ENCODE measurements at places on chromosomes 16 and 17.

DNA sequence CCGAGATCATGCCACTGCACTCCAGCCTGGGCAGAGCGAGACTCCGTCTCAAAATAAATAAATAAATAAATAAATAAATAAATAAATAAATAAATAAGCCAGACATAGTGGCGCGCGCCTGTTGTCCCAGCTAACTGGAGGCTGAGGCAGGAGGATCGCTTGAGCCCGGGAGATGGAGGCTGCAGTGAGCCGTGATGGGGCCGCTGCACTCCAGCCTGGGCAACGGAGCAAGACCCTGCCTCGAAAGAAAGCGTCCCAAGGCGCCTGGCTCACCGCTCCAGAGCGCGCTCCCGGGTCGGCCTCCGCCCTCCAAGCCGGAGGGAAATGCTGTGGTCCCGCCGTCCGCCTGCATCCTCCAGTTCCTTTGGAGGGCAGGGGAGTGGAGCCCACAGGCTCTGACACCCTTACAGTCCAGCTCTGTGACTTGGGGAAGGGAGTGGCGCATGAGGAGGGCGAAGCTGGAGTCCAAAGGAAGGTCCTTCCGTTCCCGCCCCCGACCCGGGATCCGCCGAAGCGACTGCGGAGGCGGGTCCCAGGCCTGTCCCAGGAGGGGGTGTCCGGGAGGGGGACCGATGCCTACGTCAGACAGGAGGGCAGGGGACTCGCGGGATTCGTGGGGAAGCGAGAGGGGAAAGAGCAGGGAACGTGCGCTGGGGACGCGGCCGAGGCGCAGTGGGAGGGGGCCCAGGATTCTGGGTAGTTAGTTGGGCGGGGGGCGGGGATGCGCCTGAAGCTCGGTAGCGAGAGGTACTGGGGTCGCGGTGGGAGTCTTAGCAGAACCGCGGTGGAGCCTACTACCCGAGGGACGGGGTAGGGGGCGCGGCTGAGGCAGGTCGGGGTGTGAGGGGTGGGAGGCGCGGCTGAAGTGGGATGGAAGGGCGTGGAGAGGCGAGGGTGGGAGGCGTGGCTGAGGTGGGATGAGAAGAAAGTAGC, 8.4 kb upstream of the TRPV2 start:
- no peak for DNase-seq

DNA sequence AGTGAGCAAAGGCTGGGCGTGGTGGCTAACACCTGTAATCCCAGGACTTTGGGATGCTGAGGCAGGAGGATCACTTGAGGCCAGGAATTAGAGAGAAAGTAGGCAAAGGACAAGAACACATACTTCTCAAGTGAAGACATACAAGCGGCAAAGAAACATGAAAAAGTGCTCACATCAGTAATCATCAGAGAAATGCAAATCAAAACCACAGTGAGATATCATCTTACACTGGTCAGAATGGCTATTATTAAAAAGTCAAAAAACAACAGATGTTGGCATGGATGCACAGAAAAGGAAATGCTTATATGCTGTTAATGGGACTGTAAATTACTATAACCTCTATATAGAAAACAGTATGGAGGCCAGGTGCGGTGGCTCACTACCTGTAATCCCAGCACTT, 12.2 kb upstream of the SLX4 start:
- DNase-seq: no peak

DNA sequence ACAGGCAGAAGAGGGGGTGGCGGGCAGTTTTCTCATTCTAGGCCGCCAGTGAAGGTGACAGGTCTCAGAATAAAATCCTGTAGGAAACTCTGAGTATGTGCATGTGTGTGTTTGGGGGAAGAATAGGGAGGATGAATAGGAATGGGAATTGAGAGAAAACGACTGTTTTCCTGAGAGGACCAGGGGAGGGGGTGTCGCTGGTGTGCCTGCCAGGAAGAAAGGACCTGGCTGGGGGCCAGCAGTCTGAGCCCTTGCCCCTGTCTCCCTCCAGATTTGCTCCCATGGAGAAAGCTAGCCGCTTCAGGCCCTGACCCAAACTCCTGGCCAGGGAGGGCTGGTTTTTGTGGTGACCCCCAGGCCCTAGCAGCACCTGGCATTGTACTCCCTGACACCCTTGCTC, 14.4 kb downstream of the C17orf50 start:
- DNase-seq: no peak

DNA sequence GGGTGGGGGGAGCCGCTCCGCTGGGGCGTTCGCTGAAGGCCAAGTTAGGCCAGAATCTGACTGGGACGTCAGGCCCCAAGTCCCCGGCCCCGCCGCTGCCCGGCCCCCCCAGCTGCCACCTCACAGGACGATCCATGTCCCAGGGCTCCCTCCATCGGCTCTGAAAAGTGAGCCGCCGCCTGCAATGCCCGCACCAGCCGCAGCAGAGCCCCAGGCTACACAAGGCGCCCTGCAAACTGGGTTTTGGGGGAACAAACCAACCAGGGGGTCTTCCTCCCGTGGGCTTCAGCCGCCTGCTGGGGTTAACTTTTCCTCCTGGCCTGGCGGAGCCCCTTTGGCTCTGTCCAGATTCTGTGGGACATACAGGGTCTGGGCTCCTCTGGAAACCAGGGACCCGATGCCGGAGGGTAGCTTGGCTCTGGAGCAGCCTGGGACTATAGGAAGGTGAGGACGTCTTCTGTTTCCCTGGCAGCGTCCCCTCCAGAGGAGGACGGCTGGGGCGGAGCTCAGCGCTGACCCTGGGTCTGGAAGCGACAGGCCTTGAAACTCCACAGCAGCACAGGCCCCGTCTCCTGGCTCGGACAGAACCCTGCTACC, 835 bp downstream of the NME4 start:
- no peak for DNase-seq

GRCh38 chr16:19499006-19499405, 22.9 kb downstream of the GDE1 start:
- no peak for DNase-seq

- no peak for DNase-seq
Measured at GRCh38 chr17:13582776-13583547, 18.8 kb downstream of the HS3ST3A1 start.

GRCh38 chr17:34519282-34519681, 60.1 kb upstream of the TMEM132E start:
- no peak for DNase-seq

DNA sequence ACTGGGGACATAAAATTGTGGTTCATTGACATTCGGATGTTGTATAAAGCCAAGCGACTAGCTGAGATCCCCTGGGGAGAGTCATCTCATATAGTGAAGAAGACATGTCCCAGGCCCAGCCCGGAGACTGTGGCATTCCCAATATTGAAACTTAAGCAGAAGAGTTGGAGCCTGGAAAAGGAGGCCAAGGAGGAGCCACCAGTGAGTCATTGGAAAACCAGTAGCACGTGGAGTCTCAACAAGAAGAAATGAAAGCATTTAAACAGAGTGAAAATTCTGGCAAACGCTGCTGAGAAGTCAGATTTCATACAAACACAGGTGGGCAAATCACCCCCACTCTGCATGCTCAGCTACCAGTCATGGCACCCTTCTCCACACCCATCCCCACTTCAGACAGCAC, 9.4 kb upstream of the ELAC2 start:
- DNase-seq: no peak

GRCh38 chr16:30523768-30524574, 2.4 kb downstream of the ZNF768 start:
- no peak for DNase-seq

- no peak for DNase-seq
Measured at GRCh38 chr17:66348584-66349165, 46.3 kb downstream of the PRKCA start.

- no peak for DNase-seq
Measured at GRCh38 chr17:11644265-11645212, 46.3 kb downstream of the DNAH9 start.

DNA sequence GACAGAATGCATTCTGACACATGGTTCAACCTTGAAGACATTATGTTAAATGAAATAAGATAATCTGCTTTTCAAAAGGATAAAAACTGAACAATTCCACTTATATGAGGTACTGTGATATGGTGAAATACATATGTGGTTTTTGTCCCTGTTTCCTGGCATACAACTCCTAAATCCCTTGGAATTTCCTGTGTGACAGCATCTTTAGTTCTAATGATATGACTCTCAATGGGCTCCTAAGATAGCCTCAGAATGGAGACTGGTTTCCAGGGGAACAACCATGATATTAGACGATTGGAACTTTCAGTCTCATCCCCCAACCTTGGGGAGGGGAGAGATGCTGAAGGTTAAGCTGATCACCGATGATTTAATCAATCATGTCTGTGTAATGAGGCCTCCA, 37.7 kb upstream of the PHLPP2 start:
- DNase-seq: no peak

GRCh38 chr17:31525801-31526549, 134.5 kb downstream of the RAB11FIP4 start:
- no peak for DNase-seq

DNA sequence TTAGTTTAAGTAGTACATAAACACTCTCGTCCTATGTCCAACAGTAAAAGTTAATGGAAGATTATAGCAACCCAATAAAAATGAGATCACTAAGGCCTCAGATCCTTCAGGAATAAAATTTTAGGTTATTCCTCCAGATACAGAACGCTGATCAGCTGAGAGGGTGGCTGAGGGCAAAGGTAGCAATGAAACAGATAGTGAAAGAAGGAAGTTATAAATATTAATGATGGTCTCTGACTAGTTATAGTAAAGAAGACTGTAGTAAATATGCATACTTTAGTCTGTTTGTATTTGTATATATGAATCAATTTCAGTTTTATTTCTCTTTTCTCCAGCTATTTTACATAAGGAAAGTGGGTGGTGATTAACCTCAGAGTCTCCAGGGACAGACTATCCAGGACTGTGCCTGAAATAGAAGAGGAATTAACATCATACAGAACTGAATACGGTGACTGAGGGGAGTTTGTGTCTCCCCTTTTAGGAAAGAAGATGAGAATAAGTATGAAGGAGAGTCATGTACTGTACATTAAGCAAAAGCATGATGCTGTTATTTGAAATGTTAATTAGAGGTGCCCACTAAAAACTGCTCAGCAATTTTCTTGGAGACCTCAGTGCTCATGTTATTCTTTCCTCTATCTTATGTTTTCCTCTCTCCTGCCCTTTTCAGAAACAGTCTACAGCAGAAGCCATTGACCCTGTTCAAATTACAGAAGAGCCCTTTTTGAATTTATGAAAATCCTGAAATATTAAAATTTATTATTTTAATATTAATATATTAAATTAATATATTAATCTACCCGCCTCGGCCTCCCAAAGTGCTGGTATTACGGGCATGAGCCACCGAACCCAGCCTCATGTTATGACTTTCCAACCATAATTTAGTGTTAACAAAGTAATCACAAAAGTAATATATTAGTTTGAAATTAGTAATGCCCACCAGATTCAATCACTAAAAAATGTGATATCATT, 36.5 kb upstream of the DHRS7B start:
- no peak for DNase-seq

DNA sequence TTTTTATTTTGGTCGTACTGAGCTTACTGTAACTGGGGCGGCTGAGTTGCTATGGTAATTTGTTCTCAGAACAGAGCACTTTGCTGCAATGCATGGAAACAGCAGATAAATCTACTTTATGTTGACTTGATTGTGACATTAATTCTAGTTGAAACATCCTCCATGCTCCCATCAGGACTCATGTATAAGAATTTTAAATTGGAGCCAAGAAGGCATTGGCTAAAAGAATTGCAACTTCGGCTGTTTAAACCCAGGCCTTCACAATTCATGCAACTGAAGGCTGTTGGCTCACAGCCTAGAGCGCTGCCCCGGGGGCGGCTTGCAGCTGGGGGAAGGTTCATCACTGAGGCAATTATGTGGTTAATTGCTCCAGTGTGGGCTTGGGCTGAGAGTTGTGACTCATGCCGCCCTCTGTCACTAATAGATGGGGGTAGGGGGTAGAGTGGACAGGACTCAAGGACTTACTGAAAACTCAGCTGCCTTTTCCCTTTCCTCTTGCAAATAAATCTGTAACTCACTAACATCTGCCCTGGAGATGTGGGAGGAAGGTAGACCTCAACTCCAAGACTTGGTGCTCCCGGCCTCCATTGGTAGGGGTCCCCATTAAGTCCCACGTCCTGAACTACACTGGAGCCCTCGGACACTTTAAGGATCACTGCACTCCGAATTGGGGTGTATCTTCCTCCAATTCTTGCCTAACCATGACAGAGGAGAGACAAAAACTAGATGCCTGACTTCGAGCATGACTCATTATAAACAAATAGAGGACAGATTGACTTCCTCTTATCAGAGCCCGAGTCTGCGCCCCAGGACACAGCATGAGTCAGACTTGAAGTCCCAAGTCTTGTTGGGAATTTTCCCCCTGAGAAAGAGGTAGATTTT, 37.5 kb downstream of the ERCC4 start:
- no peak for DNase-seq

GRCh38 chr16:30774367-30775130, 12.4 kb downstream of the RNF40 start:
- no peak for DNase-seq

- DNase-seq: no peak
Measured at GRCh38 chr17:69254187-69254586, 25.6 kb upstream of the ABCA10 start.

DNA sequence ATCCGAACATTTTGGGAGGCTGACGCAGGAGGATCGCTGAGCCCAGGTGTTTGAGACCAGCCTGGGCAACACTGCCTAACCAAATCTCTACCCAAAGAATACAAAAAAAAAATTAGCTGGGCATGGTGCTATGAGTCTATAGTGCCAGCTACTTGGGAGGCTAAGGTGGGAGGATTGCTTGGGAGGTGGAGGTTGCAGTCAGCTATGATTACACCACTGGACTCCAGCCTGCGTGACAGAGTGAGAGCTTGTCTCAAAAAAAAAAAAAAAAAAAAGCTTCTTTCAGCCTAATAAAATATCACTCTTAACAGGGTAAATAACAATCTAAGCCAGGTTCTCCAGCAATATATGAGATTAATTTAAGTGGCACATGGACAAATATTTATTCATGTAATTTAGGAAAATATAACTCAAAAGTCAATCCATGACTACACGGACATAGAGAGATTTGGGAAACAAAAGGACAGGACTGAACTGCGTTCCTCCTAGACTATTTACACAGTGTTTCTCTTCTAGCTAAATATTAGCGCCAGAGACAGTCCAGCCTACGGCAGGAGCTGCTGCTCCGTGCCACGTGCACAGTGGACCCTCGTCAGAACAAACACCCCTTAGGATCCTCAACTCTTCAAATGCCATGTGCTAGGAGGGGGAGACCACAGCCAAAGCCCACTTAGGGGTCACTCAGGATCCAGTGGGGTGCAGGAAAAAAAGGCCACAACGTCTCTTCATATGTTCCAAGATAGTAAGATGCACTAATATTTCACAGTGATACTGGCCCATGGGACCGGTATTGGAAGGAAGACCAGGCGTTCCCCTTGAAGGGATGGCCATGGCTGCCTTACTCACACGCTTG, 8.7 kb downstream of the USP36 start:
- DNase-seq: no peak

GRCh38 chr16:84322749-84323148, 28.1 kb downstream of the WFDC1 start:
- no peak for DNase-seq

- no peak for DNase-seq
Measured at GRCh38 chr16:65657556-65657955, 535.7 kb upstream of the CDH11 start.

All from esophagus squamous epithelium (tissue), 5 donors.